ENCODE measurements at places on chromosomes 16 and 17. TPM values are rescaled to one million over a fixed set of nuclear protein-coding genes. Genes with fewer than 3 reads are reported as not detected.

ENPP7 gene
- total RNA-seq, result not detected

NPTX1 gene
- total RNA-seq, result 27.5 TPM

TTYH2 gene
- 2.7 TPM for total RNA-seq

DYNC1LI2 gene
- total RNA-seq, result 32.3 TPM

ICAM2 gene
- total RNA-seq, result 46.6 TPM

TP53TG3E gene
- not detected for total RNA-seq

NME3 gene
- 23.7 TPM for total RNA-seq

MEIOC gene
- total RNA-seq, result 0.18 TPM

SLC39A11 gene
- total RNA-seq, result 17.2 TPM

SSH2 gene
- 32.6 TPM for total RNA-seq

ST6GALNAC2 gene
- total RNA-seq, result 0.32 TPM

GIT1 gene
- 74.1 TPM for total RNA-seq

TEFM gene
- 15.3 TPM for total RNA-seq

KRT28 gene
- total RNA-seq, result not detected

DNAI2 gene
- total RNA-seq, result 0.49 TPM

NACA2 gene
- not detected for total RNA-seq

KRT33B gene
- not detected for total RNA-seq

P2RX1 gene
- total RNA-seq, result 0.72 TPM

KIF2B gene
- not detected for total RNA-seq

CENPV gene
- 132 TPM for total RNA-seq

ARSG gene
- total RNA-seq, result 10.9 TPM

TUBG2 gene
- total RNA-seq, result 9.0 TPM

PRSS22 gene
- not detected for total RNA-seq

BEAN1 gene
- not detected for total RNA-seq

MAP2K6 gene
- total RNA-seq, result 3.4 TPM

CHD9NB gene
- total RNA-seq, result 0.14 TPM

NGFR gene
- total RNA-seq, result 0.21 TPM

LGALS9 gene
- 33.8 TPM for total RNA-seq

SLC7A6OS gene
- 17.4 TPM for total RNA-seq

CSH2 gene
- total RNA-seq, result not detected

SOX15 gene
- not detected for total RNA-seq

MT1M gene
- not detected for total RNA-seq

Measured in activated CD4-positive, alpha-beta T cell treated with anti-CD3 and anti-CD28 coated beads for 36 hours (primary cell).